ENCODE measurements at places on chromosomes 11 and 22. TPM values are rescaled to one million over a fixed set of nuclear protein-coding genes. Genes with fewer than 3 reads are reported as not detected.

DNA sequence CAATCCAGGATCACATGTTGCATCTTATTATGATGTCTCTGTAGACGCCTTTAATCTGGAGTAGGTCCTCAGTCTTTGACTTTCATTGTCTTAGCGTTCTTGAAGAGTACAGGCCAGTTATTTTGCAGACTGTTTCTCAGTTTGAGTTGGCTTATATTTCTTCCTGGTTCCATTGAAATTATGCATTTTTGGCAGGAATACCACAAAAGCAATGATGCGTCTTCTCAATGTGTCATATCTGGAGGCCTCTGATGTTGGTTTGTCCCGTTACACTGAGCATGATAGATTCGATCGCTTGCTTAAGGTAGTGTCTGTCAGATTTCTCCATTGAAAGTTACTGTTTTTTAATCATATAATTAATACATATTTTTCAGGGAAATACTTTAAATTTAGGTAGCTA lies 30.6 kb downstream of the TECTA start:
- no peak for DNase-seq

DNA sequence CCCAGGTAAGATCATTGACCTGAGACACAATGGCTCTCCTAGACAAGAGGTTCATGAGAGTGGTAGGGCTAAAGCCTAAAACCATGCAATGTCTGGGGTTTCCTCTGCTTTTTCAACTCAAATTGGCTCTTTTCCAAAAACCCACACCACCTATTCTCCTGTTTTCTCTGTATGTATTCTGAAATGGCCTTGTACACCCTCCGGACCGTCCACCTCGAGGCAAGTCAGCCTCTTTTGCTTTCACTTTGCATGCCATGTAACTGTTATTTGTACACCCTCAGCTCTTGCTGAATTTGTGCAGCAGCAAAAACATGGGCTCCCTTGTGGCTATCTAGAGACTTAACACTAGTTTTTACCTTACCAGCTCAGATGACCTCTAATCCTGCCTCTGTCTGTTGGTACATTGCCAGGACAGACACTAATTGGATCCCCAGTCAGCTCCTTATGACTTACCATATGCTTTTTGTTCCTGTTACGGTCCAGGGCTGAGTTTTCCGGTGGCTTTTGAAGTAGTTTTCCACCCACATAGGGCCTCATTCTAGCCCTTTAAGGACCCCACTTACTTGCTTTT lies 288.0 kb downstream of the SBF2 start:
- no peak for DNase-seq

Gene APLNR
- total RNA-seq = not detected

Gene EHF
- total RNA-seq = 0.51 TPM

DNA sequence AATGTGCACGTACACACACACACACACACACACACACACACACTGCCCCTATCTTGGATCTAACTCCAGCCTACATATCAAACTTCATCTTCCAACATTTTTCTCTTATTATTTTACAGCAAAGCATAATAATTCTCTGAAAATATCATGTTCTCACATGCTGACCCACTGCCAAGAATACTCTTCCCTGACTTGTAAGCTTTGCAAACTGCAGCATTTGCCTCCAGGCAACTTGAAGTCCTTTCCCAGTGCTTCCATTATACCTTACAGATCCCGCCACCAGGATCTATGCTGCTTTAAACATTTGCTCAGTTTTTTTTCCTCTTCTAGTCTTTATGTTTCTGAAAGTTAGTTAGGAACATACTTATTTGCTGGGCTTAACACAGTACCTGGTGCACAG lies 483.3 kb upstream of the ARHGAP42 start:
- no peak for DNase-seq

DNA sequence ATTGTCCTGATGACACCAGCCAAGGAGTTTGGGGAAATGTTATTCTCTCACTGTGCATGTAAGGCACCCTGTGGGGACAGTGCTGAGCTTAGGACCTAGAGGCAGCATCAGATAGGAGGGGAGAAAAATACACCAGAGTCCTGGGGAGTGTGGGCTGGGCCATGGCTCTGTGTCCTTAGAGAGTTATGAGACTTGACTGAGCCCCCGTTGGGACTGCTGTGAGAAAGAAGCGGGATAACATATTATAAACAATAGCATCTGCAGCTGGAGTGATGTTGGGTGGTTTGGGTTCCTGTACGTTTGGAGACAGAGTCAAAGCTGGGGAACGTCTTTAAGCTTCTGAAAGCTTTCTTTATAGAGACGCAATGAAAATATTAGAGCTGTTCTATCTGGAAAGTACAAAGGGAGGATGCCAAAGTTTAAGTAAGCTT lies 90.9 kb upstream of the CRTAM start:
- DNase-seq = no peak

Gene USH1C
- not detected for total RNA-seq

- DNase-seq = no peak
These were observed 1.0 kb downstream of the PIM3 start for GRCh38 chr22:49961601-49962011.

DNA sequence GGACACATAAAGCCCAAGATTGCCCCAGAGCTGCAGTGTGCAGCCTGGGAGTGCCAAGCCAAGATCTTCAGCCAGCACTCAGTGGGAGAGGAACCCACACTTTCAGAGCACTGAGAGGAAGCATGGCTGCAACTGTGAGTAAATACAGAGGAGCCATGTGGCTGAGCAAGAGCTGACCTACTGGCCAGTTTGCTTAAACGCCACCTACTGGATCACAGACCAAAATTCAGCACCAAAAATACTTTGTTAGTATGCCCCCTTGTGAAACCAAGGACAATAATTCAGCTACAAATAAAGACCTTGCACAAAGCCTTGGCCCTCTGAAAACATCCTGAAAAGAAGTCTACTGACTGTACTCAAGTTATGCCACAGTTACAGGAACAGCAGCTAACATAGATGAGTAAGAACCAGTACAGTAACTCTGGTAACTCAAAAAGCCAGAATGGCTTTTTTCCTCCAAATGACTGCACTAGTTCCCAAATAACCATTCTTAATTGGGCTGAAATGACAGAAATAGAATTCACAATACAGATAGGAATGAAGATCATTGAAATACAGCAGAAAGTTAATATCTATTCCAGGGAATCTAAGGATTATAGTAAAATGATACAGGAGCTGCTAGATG lies 10.1 kb upstream of the OR4A15 start:
- DNase-seq = no peak

Gene OR51E2
- not detected for total RNA-seq

DNA sequence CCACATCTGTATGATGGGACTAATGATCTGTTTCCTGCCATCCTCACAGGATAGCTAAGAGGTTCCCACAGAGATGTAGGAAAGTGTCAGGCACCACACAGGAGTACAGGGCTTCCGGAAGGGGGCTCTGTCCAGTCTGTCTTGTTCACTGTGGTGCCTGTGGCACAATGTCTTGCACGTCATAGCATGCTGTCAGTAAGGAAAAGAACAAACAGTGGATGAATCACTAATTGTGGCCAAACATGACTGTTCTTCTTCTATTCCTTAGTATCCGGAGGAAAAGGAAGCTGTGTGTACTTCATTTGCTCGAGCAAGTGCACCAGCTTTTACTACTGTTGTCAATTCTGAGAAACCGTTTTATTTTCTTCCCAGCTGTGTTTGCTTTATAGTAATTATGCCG lies 73.4 kb upstream of the YWHAH start:
- peak; percentile 22 for DNase-seq

Gene TMEM45B
- total RNA-seq = 2.6 TPM

DNA sequence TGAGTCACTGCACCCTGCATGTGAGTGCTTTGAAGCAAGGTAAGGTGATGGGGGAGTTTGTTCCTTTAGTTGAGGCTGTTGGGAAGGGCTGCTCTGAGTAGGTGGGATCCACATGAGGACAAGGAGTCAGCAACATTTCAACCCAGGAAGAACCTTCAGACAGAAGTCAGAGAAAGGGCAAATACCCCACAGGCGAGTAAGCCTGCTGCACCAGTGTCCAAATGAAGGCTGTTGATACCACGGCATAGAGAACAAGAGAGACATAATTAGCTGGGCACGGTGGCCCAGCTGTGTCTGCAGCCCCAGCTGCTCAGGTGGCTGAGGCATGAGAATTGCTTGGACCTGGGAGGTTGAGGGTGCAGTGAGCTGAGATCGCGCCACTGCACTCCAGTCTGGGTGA lies 54.3 kb upstream of the CLMP start:
- no peak for DNase-seq

Gene TRIM29
- total RNA-seq = 0.64 TPM

DNA sequence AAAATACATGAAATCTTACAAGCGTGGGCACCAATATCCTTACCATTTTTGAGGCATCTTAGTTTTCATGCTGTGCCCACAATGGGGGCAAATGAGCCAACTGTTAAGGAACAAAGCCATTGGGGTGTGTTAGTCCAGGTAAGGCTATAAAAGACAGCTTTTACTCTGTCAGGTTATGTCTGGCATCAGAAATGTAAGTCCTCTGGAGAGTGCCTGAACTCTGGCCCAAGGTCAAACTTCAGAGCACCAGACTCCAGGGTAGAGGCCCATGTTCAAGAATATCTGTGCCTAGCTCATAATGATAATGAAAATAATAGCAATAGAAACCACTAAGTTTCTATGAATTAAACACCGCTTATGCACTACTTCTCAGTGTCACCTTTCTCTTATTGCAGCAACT lies 105.5 kb downstream of the CSNK2A3 start:
- no peak for DNase-seq

- DNase-seq = no peak
These were observed 44.6 kb downstream of the LMO2 start for GRCh38 chr11:33847251-33847650.

DNA sequence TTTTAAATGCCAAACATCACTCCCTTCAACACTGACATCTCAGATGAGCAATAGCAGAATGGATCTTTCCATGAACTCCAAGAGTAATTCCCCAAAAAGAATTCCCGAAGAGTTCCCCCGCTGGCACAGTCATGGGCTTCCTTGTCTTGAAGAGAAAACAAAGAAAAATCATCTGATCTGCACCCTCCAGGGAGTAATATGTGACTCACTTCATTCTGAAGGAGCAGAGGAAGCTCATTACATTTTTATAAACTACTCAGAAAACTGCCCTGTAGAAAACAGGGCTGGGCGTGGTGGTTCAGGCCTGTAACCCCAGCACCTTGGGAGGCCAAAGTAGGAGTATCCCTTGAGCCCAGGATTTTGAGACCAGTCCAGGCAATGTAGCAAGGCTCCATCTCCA lies 35.7 kb downstream of the CELSR1 start:
- DNase-seq = no peak

All from Panc1 (cell line).